CD4-positive, alpha-beta T cell treated with Interleukin-12 subunit alpha and Interleukin-12 subunit beta, for 1 hour (primary cell): ENCODE measurements at places on chromosomes 2 and 18.

- DNase-seq: no peak
These were observed 80.1 kb downstream of the CCDC85A start for GRCh38 chr2:56263876-56264275.

DNA sequence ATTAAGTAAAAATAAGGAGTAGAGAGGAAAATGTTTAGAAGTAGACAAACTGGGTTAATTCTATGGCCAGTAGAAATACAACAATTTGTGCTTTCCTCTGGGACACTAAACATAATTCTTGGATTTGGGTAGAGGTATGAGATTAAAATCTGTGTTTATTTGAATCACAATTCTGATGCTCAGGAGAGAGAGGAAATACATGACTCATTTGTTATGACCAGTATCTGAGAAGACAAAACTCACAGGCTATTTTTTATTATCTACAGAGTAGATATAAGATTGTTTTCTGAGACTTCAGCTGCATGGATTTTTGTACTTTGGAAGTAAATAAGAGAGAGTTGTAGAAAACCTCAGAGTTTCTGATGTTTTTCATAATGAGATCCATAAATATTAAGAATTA is 315.7 kb upstream of the CWC22 start:
- no peak for DNase-seq

DNA sequence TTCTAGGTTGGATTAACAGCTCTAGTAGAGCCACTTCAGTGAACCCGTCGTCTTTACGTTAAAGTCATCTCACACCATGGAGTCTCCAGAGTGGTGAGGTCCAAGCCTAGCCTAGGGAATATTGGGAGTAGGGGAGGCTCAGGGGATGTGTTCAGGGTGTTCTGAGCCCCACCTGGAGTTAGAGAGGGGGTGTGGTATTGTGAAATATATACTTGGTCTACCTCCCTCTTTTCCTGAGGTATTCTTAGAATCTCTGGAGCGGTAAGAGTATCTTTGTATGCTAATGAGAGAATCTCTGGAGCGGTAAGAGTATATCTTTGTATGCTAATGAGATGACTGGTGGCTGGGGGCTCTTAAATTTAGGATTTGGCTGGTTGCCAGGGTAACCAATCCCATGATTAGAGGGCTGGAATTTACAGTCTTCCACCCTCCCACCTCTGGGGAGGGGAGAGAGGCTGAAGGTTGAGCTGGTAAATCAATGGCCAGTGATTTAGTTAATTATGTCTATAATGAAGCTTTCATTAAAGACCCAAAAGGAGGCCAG is 69.5 kb downstream of the INPP4A start:
- no peak for DNase-seq

DNA sequence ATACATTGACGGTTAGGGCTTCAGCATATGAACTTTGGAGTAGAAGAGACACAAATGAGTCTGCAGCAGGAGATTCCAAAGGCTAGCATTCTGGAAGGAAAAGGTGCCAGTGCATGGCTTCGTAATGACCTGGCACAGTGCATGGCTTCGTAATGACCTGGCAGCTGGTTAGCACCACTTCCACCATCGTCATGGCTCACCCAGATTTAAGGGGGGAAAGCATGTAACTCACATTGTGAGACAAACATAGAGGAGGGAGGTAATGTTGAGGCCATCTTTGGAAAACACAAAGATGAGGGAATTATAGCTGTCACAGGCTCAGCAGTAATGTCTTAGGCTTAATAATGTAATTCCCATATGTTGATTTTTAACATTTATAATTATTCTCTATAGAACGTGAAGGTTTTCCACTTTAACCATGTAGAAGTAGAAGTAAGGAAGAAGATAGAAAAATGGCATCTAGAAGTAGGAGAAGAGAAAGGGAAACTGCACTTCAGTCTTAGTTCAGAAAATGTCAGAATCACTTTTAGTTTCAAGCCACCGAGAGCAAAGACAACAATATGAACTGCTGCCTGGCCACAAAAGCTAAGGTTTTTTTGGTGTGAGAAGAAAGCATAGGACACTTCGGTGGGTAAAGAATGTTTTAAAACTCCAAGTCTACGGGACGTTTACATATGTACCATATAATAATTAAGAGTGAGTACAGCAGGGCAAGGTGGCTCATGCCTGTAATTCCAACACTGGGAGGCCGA is 6.8 kb upstream of the STK25 start:
- DNase-seq: no peak

DNA sequence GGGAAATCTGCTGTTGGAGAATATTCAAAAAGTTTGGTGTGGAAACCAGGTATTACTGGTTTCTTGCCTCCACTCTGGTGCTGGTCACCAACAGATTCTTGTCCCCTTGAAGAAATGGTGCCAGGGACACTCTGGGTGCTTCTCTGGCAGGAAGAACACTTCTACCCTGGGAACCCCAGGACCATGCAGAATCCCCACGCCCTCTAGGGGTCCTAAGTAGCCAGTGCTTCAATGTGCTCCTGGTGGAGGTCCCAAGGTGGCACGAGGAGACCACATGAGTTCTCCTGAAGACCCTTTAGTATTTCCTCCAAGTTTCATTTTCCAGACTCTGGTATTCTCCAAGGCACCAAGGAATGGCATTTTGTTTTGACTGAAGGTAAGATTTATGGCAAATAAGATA is 380.6 kb downstream of the TSN start:
- DNase-seq: peak; percentile 1

- DNase-seq: no peak
These were observed 73.5 kb downstream of the SH3RF3 start for GRCh38 chr2:109202486-109202885.

DNA sequence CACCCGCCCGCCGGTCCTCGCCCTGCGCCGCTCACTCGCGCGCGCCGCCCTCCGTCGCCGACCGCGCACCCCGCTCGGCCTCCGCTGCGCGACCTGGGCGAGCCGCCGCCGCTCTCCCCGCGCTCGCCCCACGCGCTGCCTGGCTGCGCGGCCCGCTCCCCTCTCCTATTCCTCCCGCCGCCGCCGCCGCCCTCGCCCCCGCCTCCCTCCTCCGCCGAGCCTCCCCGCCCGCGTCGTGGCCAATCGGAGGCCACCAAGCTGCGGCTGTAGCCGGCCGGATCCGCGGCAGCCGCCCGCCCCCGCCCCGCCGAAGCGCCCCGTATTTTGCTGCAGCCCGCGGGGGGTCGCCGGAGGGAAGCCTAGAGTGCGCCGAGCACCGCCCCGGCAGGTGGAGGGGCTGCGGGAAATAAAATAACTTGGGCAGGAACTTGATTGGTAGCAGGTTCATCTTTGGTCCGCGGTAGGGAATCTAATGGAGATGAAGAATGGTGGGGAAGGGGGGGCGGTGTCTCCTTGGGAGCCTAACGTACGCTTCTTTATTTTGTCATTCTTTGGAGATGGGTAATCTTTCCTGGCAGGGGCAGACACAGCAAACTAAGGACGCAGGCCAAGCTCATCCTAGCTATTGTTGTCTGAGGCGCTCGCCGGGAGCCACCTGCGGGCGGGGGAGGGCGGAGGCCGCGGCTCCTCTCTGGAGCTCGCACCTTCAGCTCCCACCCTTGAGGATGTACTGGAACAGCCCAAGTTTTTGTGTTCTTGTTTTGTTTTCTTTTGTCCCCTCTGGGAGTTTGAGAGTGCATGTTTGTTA is 1.1 kb upstream of the CDH2 start:
- DNase-seq: no peak

DNA sequence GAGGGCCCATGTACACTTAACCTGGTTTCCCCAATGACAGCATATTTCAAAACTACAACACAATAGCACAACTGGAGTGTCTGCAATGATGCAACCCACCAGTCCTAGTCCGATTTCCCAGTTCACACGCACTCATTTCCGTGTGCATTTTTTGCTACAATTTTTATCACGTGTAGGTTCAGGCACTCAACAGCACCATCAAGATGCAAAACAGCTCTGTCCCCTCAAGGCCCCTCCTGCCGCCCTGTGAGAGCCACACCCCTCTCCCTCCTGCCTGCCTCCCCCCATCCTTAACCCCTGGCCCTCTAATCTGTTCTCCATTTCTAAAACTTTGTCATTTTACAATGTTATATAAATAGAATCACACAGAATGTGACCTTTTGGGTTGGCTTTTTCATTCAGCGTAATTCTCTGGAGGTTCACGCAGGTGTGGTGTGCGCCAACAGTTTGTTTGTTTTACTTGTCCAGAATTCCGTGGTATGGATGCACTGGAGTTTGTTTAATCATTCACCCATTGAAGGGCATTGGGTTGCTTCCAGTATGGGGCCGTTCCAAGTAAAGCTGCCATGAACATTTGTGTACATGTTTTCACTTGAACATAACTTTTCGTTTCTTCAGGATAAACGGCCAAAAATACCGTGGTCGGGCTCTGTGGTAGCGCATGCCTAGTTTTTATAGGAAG is 8.4 kb downstream of the KCNIP3 start:
- DNase-seq: no peak

GRCh38 chr18:50726960-50727589 is 92.7 kb downstream of the MRO start:
- DNase-seq: no peak

DNA sequence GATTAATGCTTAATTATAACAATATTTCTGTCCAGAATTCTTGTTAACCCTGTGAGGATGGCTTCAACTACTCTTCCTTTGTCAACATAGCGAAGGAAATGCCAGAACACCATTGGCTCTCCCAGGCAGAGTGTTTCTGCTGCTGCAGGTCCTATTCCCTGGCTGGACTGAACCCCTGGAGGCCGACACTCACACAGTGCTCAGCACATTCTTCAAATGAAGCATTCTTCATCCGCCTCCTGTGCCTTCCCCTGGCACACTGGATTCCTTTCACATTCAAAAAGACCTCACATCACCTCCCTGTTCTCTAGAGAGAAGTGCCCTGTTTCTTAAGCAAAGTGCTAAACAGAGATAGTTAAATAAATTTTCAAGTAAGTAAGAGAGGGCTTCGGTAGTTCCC is 187.3 kb upstream of the MSH6 start:
- no peak for DNase-seq

DNA sequence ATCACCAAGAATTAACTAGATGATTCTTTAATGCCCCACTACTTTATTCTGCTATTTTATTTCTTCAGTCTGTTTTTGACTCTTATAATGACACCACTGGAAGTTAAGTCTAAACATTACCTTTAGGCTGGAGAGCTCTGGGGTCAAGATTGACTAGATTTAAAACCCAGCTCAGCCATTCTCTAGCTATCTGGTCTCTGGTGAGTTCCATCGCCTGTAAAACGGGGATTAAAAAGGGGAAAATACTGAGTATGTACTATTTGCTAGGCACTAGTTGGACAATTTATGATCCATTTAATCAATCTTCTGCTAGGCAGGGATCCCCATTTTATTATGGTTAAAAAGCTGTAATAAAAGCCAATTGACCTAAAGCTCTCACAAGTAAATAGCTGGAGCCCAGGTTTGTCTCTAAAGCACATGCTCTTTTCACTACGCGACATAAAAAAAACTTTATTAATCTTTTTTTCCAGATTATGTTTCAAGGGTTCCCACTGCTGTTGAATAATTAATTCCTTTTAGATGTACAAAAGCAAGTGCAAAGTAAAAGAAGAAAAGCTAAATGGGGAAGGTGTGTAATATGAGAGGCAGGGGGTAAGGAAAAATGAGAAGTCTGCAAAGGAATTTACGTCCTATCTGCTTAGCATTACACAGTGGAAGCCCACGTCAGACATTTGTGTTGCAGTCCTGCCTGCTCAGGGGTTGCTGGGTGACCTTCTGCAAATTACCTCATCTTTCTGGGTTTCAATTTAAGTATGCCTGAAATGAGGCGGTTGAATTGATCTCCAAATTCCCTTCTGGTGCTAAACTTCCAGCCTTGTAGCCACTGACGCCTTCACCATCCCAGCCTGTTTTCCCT is 918 bp upstream of the NABP1 start:
- DNase-seq: peak; percentile 68

GRCh38 chr2:56234241-56234640 is 50.5 kb downstream of the CCDC85A start:
- DNase-seq: no peak

GRCh38 chr2:54602736-54603322 is 120.6 kb upstream of the EML6 start:
- no peak for DNase-seq

- DNase-seq: no peak
These were observed 17.0 kb downstream of the RTN4 start for GRCh38 chr2:55033076-55033742.

GRCh38 chr2:216563646-216564045 is 65.0 kb downstream of the RPL37A start:
- no peak for DNase-seq

- DNase-seq: no peak
These were observed 82.2 kb upstream of the LTBP1 start for GRCh38 chr2:32864334-32865111.

DNA sequence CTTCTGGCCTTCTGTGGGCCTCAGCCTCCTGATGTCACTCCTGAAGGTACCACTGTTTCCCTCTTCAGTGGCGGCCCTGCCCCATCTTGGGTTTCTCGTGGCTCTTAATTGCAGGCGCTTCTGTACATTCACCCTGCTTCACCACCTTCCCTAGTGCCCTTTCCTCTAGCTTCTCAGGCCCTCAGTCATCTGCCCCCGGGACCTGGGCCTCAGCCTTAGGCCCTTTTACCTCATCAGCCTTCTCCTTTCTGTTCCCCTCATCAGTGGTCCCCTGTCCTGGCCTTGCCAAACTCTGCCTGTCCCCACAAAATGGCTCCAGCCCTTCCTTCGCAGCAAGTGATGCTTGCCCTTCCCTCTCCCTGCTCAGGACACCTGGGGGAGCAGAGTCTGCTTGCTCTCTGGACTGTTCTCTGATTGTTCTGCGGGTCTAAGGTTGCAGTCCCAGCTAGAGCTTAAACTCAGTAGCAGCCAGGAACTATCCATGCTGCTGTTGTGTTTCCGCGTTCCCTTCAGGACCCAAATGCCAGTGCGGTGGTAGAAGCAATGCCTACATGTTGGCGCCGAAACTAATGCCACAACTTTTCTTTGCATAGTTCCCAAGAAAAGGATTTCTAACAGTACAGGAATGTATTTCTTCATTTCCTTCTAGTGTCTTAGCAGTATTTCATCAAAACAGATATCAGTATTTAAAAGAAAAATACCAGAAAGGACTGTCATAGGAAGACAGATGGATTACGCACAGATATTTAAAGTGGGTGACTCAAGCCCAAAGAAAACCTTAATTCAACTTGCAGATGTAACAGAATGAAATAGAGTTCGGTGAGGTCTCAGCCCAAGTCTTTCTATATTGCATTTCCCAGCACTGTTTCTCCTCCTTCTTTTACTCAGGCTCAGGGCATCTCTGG is 7.5 kb downstream of the ASB1 start:
- DNase-seq: no peak

GRCh38 chr2:120352696-120353590 is 7.0 kb downstream of the INHBB start:
- DNase-seq: no peak
